CD4-positive, alpha-beta T cell treated with Interleukin-1 beta for 1 hour (primary cell): ENCODE measurements at places on chromosomes 3 and 15.
A peak's percentile ranks its signal among the peaks of the same experiment; 100 is the strongest.

DNA sequence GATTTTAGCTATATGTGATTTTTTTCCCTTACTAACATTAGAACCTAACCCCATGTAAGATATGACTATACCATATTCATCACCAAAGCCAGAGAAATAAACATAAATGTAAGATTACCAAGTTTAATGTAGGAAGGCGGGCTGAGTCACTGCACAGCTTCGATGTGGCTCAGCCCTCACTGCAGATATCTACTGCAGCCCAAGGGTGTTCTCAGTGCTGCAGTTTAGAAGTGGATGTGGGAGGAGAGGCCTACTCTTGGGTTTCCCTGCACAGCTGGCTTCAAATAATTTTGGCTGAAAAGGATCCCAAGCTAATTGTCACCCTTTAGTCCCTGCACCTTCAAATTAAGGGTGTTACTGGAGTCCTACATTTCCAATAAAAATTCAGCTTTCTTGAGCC lies 9.3 kb downstream of the ARPP19 start:
- DNase-seq, result no peak

- DNase-seq, result no peak
Measured at GRCh38 chr3:3531476-3531875, 267.8 kb upstream of the LRRN1 start.

DNA sequence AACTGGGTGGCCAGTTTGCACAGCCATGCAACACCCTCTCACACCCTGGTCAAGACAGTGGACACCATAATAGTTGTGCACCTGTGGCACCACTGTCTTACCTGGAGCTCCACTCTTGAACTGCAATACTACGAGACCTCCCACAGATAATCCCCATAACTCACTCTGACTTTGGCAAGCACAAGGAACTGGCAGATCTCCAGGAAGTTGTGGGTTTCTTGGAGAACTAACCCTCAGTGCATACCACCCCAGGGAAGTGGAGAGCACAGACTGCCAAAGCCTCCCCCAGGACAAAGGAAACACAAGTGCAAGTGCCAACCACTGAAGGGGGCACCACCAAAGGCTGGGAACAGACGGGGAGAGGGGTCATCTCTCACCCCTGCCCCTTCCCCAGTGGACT lies 318.6 kb downstream of the SUCLG2 start:
- no peak for DNase-seq

- no peak for DNase-seq
Measured at GRCh38 chr3:87833039-87833377, 225.8 kb downstream of the CGGBP1 start.

GRCh38 chr15:77167406-77167805 lies 96.5 kb upstream of the TSPAN3 start:
- no peak for DNase-seq

DNA sequence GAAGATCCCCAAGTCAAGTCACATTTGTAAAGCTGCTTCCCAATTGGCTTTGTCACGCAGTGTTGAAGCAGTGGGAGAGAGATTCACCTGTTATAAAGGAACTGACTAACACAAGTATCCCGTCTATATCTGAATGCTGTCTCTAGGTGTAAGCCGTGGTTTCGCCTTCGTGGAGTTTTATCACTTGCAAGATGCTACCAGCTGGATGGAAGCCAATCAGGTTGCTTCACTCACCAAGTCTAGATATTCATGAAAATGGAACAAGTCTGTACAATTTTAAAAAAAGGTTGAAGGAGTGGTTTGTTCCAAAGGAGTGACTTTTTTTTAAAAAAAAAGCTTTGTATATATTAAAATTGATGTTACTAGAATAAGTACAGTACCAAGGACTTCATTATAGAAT lies 11.7 kb downstream of the RBM5 start:
- no peak for DNase-seq

GRCh38 chr3:112056451-112056929 lies 22.0 kb downstream of the TMPRSS7 start:
- DNase-seq, result no peak

- no peak for DNase-seq
Measured at GRCh38 chr3:46348823-46349482, 5.0 kb upstream of the CCR2 start.

- no peak for DNase-seq
Measured at GRCh38 chr3:180284331-180285110, 247.8 kb upstream of the PEX5L start.

- no peak for DNase-seq
Measured at GRCh38 chr3:185732782-185733181, 92.1 kb downstream of the IGF2BP2 start.

DNA sequence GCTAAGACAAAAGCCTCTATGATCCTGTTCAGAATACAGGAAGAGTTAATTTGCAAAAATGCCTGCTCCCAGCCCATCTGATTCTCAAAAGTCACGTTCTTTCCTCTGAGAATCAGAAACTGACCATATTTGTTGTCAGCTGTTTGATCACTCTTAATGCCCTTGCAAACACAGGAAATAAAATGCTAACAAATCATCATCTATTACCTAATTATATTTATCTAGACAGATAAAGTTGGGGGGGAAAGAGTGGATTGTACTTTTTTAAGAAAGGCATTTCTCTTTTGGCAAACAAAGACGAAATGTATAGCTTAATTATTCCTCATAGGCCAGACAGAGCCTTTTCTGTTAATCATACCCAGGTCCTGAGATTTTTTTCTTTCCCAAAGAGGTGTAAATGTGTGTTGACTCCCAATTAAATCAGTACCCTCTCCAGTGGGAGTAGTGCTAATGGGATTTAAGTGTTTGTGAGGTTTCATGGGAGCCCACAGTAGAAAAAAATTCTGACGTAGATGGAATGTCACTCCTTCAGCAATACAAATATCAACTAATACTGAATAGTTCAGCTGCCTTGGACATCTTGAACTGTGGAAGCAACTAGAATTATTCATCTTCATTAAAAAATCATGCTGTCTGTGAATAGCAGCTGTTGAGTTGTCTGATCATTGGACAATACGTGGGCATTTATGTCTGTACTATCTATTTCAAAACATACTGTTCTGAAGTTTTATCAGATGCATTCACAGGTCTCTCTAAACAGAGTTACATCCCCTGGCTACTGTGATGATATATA lies 22.5 kb upstream of the BNIP2 start:
- DNase-seq, result no peak

GRCh38 chr3:154799800-154800199 lies 280.3 kb upstream of the MME start:
- no peak for DNase-seq

DNA sequence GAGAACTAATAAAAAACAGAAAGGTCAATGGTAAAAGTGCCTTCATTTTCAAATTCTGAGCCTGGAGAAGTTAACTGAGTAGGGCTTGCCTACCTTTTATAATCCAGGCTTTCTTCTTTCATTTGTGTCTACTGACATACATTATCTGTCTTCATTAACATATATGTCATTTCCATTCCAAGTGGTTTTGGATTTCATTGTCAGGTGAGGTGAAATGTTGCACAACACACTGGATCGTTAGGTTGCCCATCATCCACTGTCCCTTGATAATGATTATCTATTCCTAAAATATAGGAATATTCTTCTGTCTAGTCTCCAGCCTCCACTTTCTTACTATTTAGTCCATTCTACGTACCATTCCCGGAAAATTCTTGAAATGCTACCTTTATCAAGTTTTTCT lies 55.0 kb upstream of the CP start:
- DNase-seq, result no peak

GRCh38 chr15:38226608-38227266 lies 25.9 kb upstream of the SPRED1 start:
- DNase-seq, result no peak

DNA sequence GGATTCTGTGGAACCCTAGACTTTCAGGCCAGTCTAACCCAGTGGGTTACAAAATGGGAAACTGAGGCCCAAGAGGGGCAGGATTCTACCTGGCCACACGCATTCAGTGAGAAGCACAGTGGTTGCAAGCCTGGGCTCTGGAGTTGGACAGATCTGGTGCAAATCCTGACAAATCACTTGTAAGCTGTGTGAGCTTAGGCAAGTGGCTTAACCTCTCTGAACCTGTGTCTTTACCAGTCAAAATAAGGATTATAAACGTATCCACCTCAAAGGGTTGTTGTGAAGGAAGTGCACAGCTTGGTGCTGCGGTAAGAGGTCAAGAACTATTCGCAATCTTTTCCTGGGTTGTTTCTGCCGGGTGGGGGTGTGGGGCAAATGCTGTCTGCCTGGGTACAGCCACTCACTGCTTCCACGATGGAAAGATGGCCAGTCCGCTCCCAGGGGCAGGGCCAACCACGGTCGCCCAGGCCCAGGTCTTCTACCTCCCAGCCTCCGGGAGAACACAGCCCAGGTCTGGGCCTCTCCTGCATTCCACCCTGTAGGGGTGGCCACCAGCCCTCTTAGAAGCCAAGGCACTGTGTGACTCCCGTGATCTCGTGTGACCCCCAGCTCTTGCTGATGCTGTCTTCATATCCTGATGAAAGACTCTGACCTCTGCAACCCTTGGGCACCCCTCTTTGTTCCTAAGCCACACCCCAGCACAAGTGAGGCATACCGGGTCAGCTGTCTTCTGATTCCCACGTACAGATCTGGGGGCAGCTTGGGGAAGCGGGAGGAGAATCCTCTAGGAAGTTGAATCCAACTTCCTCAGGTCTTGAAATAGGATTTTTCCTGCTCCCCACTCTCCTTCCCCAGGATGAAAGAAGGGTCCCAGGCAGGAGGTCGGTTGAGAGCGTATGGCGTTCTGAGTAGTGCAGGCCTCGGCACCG lies 1.5 kb downstream of the CHRNA3 start:
- no peak for DNase-seq

DNA sequence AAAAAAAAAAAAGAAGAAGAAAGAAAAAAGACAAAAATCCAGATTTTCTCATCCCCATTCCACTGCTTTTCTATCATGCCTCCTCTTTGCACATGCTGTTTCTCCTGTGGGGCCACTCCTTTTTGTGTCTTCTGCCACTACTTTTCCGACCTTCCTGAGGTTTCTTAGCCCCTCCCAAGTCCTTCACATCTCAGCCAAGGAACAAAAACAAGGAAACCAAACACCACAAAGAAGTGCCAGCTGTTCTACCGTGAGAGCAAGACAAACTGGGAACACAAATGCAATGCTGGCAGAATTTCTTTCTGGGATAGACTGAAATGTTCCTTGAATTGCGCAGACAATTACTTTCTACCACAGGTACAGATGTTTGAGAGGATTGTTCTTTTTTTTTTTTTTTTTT lies 83.2 kb downstream of the MB21D2 start:
- DNase-seq, result no peak

DNA sequence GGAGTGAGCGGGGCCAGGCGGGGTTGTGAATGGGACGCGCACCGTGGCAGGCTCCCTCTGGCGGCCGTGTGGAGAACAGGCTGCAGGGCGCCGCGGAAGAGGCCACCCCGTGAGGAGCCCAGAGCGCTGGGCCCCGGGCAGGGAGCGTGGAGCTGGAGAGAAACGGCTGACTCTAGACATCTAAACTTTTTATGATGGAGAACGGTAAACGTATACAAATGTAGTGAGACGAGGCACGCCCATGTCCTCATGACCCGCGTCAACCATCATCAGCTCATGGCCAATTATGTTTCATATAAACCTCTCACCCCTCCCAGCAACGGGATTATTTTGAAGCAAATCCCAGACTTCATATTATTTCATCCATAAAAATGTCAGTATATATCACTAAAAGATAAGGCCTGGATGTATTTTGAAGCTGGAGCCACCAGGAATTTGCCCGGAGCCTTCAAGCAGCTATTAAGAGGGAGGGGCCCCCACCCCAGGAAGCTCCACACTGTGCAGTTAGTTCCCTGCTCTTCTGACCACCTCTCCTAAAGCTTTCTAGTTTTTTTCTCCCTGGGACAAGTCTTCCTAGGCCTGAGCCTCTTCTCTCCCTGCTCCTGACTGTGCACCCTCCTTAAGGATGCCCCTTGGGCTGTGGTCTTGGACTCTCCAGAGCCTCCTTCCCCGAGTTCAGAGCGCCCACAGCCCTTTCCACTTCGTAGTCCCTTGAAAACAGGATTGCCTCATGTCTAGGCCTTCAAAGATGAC lies 149.5 kb downstream of the SMAD6 start:
- peak; percentile 64 for DNase-seq

DNA sequence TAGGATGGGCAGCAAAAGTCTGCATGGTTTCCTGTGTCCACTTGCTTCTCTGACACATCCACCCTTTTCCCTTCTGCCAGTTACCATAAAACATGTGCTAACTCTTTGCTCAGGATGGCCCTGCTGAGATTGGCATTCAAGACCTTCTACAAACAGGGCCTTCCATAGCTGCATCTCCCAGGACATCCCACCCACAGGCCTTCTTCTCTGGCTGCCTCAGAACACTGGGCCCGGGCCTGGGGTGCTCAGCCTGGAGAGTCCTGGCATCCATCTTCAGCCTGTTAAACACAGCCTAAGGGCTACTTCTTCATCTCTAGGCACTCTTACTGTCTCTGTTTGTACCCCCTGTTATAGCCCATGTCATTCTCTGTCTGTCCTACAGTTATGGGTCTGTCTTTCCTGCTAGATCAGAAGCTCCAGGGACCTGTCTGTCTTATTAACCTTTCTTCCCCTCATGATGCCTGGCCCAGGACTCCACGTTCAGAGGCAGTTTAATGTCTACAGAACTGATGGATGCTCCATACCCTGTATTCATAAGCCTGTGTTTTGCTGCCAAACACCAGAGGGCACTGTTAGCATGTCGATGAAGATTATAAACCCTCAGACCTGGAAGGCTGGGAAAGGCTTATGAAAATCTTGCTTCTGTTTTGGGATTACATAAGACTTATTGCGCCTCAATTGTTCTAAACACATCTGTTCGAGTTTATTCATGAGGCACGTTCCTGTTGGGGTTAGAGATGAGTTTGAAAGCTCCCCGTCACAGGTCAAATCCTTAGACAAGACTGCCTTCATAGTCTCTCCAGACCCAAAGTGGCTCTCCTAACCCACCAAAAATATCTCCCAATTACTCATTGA lies 16.5 kb downstream of the SEMA3G start:
- peak; percentile 33 for DNase-seq

DNA sequence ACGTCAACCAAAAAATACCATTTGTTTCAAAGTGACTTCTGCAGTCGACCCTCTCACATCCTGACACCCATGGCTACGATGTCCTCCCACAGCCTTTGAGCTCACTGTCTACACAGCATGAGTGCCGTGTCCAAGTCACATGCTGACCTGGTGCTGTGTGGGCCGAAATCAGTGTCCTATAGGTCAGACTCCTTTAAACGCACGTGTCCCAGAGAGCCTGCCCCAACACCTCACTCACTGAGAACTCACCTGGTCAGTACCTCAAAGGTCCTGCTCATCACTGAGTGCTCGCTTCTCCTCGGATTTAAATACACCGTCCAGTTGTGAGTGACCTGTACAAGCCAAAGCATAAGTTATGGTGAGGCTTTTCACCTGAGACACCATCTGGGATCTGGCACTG lies 83.3 kb downstream of the OCA2 start:
- DNase-seq, result no peak

DNA sequence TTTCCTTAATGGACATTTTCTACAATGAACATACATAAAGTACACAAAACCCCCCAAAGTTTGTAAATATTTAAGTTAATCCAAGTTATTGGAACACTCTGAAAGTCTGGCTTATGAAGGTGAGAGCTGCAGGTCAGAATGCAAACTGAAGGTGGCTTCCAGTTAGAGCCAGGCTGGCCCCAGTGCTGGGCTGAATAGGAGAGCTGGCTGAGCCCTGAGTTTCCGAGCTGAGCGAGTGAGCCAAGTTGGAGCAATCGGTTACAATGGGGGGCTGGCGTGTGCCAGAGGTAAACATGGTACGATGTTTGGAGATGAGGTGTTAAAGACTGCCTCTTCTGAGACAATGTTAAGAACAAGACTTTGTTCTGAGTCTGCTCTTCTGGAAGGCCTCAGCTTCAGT lies 230.8 kb upstream of the MCTP2 start:
- DNase-seq, result no peak
